ENCODE measurements at places on chromosomes 2 and 18. TPM values are rescaled to one million over a fixed set of nuclear protein-coding genes. Genes with fewer than 3 reads are reported as not detected.

Gene AGAP1
- total RNA-seq = 8.1 TPM

Gene ACTG2
- total RNA-seq = 0.95 TPM

Gene STAT1
- total RNA-seq = 77.5 TPM

Gene HOXD12
- not detected for total RNA-seq

Gene MIB1
- 78.3 TPM for total RNA-seq

Gene PRSS56
- total RNA-seq = not detected

Gene NOTO
- not detected for total RNA-seq

Data from bronchial smooth muscle cell (primary cell).